Nephron progenitor cell (in vitro differentiated cells): ENCODE measurements at places on chromosomes 6 and 20.

GRCh38 chr6:49514571-49515484 lies 15.1 kb downstream of the GLYATL3 start:
- no peak for DNase-seq
- H3K36me3 ChIP-seq: no peaks in the 10 kb centered on the region

DNA sequence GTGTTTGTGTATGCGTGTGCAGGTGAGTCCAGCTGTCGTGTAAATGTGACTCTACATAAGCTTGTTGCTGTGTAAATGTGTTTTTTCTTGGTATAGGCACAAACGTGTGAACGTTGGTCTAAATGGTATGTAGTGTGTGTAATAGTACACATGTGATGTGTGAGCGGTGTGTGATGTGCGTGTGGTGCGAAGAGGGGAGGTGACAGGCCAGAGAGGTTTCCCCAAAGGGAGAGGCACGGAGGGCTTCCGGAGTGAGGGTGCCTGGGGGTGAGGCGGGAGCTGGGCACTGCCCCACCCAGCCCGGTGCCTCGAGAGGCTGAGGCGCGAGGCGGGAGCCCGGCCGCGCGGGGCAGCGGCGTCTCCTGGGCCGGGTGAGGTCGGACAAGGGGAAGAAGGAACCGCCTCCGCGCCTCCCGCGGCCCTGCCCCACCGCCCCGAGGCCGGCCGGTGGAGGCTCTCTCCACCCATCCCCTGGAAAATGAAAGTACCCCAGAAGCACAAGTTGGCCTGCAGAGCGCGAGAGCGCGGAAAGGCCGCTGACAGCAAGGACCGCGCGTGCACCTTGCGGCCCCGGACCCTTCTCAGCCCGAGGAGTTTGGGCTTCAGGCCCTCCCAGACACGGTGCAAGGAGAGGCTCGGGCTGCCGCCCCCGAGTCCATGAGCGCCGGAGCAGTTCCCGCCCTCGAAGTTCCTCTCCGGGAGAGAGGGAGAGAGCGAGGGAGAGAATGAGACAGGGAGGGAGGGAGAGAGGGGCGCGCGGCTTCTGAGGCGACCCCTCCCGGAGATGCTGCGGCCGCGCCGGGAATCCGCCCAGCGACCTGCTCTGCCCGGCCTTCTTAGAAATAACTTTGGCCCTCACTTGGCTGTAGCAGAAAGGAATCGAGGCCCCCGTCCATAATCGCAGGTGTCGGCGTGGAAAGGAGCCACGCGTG lies 43.2 kb upstream of the OSTM1 start:
- peaks cover 100% of the 10 kb centered on the region for H3K27me3 ChIP-seq
- no peak overlapping the region for H3K27ac ChIP-seq
- H3K4me1 ChIP-seq: peaks cover 34% of the 10 kb centered on the region
- peak; percentile 38 for DNase-seq
- H3K4me3 ChIP-seq: peak overlapping the region; percentile 74

DNA sequence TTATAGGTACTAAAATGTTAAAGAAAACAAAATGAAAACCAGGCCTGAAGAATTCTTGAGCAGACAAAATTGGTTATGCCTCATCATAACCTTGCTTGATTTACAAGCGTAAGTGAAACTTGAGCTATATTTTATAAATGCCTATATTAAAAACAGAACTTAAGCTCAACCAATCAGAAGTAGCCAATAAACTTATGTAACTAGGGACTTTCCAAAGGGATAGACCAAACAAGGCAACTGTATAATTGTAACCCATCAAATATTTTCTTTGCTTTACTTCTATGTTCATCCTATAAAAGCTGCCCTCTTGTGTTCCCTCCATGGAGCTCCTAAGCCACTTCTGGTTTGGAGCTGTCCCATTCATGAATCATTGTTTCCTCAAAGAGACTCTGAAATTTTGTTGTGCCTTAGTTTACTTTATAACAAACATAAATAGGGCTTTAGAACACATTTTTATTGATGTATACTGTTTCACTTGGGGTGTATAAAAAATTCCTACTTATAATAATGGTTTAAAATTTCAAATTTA lies 101.6 kb upstream of the CARMIL1 start:
- H3K27ac ChIP-seq: no peak overlapping the region
- no peak for DNase-seq
- H3K4me3 ChIP-seq: no peak overlapping the region
- no peaks in the 10 kb centered on the region for H3K27me3 ChIP-seq

GRCh38 chr20:44160133-44160532 lies 26.9 kb downstream of the JPH2 start:
- no peaks in the 10 kb centered on the region for H3K27me3 ChIP-seq
- no peak overlapping the region for H3K4me3 ChIP-seq
- DNase-seq: no peak
- H3K4me1 ChIP-seq: peaks cover 5% of the 10 kb centered on the region

- peaks cover 37% of the 10 kb centered on the region for H3K36me3 ChIP-seq
- no peak for DNase-seq
- no peak overlapping the region for H3K4me3 ChIP-seq
- H3K4me1 ChIP-seq: peaks cover 72% of the 10 kb centered on the region
- H3K27me3 ChIP-seq: peaks cover 2% of the 10 kb centered on the region
- no peak overlapping the region for H3K27ac ChIP-seq
Measured at GRCh38 chr6:154504102-154504501, 6.4 kb downstream of the CNKSR3 start.

- no peak overlapping the region for H3K27ac ChIP-seq
- no peak for DNase-seq
- no peaks in the 10 kb centered on the region for H3K36me3 ChIP-seq
- H3K4me1 ChIP-seq: peaks cover 35% of the 10 kb centered on the region
- no peak overlapping the region for H3K4me3 ChIP-seq
Measured at GRCh38 chr20:62651285-62652021, 9.2 kb downstream of the SLCO4A1 start.

DNA sequence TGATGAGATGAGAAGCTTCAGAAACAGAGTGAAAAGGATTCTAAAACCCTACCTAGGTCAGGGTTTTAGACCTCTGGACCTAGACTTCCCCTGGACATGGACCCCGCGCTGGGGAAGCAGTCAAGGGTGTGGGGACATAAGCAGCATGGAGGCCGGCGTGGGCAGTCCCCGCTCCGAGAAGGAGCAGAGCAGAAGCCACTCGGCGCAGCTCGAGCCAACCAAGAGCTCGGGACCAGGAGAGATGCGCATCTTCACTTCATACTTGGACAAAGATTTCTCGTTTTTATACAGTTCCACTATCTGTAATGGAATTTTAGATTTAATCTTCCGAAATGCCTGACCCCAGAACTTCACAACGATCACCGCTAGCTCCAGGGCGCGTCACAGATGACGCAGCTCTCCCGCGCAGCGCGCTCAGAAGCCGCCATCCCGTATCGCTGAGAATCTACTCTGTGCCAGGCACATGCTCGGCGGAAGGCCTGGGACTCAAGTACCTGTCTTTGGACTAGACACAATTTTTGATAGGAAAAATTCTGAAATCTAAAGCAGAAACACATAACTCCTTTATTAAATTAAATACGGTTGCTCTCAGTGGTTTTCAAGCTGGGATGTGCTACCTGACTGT lies 60.3 kb downstream of the WDR27 start:
- peak overlapping the region; percentile 68 for H3K27ac ChIP-seq
- H3K4me1 ChIP-seq: peaks cover 36% of the 10 kb centered on the region
- H3K36me3 ChIP-seq: peaks cover 36% of the 10 kb centered on the region
- H3K27me3 ChIP-seq: no peaks in the 10 kb centered on the region

- DNase-seq: no peak
- no peak overlapping the region for H3K27ac ChIP-seq
- H3K27me3 ChIP-seq: peaks cover 12% of the 10 kb centered on the region
- H3K4me1 ChIP-seq: peaks cover 9% of the 10 kb centered on the region
Measured at GRCh38 chr6:33504486-33504885, 50.1 kb downstream of the ZBTB9 start.

- H3K27me3 ChIP-seq: peaks cover 4% of the 10 kb centered on the region
- H3K4me3 ChIP-seq: no peak overlapping the region
- H3K27ac ChIP-seq: no peak overlapping the region
- H3K36me3 ChIP-seq: no peaks in the 10 kb centered on the region
Measured at GRCh38 chr20:59987135-59987534, 28.9 kb downstream of the CDH26 start.

DNA sequence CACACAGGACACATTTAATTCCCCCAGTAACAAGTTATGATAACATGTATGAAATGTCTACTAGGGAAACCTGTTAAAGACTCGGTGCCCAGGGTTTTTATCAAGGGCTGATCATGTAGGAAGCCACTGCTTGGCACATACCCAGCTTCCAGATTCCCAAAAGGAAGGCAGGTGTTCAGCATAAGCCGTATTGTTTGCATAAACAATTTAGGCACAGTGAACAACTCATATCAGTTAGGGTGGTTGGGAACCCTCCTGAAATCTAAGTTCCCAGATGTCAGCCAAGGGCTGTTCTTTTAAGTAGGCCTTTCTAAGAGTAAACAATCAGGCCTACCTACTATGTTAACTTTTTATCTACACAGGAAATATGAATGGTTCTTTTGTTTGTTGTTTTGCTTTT lies 74.1 kb downstream of the ASXL1 start:
- no peak for DNase-seq
- H3K36me3 ChIP-seq: peaks cover 79% of the 10 kb centered on the region
- H3K27me3 ChIP-seq: no peaks in the 10 kb centered on the region
- peak overlapping the region; percentile 5 for H3K27ac ChIP-seq

DNA sequence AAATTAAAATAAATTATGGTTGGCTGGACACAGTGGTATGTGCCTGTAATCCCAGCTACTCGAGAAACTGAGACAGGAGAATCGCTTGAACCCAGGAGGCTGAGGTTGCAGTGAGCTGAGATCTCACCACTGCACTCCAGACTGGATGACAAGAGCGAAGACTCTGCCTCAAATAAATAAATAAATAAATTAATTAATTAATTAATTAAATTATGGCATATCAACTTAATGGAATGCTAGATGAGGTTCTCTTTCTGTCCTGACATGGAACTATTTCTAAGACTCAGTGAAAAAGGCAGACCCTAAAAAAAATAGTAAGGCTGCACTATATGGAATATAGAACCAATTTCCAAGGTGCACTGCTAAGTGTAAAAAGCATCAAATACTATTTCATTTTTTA lies 4.8 kb downstream of the SRPK1 start:
- peaks cover 59% of the 10 kb centered on the region for H3K36me3 ChIP-seq
- peaks cover 34% of the 10 kb centered on the region for H3K4me1 ChIP-seq
- H3K27ac ChIP-seq: no peak overlapping the region
- no peak for DNase-seq

- no peak for DNase-seq
- H3K4me1 ChIP-seq: no peaks in the 10 kb centered on the region
- H3K27me3 ChIP-seq: no peaks in the 10 kb centered on the region
- peaks cover 14% of the 10 kb centered on the region for H3K36me3 ChIP-seq
- no peak overlapping the region for H3K4me3 ChIP-seq
Measured at GRCh38 chr6:131225127-131225526, 89.9 kb downstream of the AKAP7 start.

DNA sequence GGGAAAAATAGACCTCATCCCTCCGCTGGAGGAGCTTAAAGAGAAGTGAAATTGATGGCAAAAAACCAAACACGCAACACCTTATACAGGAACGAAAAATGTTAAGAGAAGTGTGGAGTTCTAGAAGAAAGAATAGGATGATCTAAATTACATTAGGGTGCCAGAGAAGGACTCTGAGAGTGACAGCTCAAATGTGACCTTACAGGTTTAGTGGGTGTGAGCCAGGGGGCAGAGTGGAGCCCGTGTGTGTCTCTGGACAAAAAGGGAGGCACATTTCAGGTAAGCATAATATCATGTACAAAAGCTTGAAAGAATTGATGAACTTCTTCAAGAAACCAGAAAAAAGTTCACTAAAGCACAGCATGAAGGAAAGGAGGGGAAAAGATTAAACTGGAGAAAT lies 20.8 kb downstream of the HLA-DRA start:
- H3K36me3 ChIP-seq: no peaks in the 10 kb centered on the region
- H3K4me3 ChIP-seq: no peak overlapping the region
- no peak for DNase-seq
- H3K27ac ChIP-seq: no peak overlapping the region
- H3K4me1 ChIP-seq: peaks cover 7% of the 10 kb centered on the region

- peaks cover 15% of the 10 kb centered on the region for H3K4me1 ChIP-seq
- no peaks in the 10 kb centered on the region for H3K36me3 ChIP-seq
Measured at GRCh38 chr6:44500074-44500473, 112.6 kb downstream of the CDC5L start.

DNA sequence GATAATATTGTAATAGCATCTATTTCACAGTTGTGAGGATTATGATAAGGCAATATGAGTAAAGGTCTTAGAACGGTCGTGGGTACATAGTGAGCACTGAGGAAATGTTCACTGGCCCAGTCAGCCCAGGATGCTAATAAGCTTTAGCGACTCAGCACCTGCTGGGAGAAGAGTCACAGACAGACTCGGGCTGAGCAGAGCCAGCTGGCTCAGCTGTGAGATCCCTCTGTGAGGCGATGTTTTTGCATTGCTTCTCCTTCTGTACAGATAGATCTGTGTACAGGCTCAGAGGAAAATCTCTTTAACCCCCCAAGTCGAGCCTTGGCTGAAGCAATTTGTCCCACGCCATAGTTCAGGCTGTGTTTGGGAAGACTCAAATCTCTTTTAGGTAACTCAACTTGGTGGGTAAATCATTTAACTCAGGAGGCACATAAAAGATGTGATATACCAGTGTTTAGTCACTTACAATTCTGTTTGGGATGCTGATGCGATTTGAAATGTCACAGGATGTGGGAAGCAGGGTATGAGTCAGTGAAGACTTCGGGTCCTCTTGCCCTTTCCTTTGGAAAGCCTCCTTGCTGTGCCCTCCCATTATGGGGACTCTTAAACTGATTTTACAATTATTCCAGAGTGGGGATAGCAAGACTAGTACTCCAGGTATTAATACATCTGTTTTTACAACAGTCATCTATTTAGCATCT lies 53.1 kb downstream of the PHACTR1 start:
- no peak overlapping the region for H3K4me3 ChIP-seq
- H3K27ac ChIP-seq: no peak overlapping the region
- no peak for DNase-seq
- H3K4me1 ChIP-seq: no peaks in the 10 kb centered on the region
- H3K27me3 ChIP-seq: peaks cover 6% of the 10 kb centered on the region
- no peaks in the 10 kb centered on the region for H3K36me3 ChIP-seq

DNA sequence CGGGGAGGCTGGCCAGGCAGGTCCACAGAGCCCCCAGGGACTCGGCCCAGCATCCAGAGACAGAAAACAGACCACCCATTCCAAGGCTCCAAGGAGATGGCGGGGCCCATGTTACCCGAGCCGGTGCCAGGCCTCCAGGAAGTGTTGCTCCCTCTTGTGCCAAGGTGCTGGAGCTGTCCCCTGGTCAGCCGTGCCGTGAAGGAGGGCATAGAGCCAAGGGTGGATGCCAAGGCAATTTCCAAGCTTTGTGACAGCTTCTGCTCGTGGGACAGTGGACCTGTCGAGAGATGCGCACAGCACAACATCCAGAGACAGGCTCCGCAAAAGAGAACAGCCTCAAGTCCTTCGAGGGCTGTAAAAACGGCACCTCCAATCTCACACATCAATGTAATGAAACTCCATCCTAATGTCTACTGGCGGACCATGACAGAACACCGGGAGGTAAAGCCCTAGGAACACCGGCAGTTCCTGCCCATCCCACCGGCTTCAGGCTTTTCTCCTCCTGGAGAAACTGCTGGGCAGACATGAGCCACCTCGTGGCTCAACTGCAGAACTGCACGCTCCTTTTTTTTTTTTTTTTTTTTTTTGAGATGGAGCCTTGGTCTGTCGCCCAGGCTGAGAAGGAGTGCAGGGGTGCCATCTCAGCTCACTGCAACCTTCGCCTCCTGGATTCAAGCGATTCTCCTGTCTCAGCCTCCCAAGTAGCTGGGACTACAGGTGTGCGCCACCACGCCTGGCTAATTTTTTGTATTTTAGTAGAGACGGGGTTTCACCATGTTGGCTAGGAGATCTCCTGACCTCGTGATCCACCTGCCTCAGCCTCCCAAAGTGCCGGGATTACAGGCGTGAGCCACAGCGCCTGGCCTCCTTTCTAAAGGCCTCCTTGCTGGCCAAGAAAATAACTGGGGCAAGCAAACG lies 30.9 kb upstream of the AVP start:
- DNase-seq: peak; percentile 47
- peaks cover 16% of the 10 kb centered on the region for H3K4me1 ChIP-seq
- no peak overlapping the region for H3K4me3 ChIP-seq
